ENCODE measurements at places on chromosomes 11 and 22. TPM values are rescaled to one million over a fixed set of nuclear protein-coding genes. Genes with fewer than 3 reads are reported as not detected.

The OR52N4 gene
- total RNA-seq: not detected

DNA sequence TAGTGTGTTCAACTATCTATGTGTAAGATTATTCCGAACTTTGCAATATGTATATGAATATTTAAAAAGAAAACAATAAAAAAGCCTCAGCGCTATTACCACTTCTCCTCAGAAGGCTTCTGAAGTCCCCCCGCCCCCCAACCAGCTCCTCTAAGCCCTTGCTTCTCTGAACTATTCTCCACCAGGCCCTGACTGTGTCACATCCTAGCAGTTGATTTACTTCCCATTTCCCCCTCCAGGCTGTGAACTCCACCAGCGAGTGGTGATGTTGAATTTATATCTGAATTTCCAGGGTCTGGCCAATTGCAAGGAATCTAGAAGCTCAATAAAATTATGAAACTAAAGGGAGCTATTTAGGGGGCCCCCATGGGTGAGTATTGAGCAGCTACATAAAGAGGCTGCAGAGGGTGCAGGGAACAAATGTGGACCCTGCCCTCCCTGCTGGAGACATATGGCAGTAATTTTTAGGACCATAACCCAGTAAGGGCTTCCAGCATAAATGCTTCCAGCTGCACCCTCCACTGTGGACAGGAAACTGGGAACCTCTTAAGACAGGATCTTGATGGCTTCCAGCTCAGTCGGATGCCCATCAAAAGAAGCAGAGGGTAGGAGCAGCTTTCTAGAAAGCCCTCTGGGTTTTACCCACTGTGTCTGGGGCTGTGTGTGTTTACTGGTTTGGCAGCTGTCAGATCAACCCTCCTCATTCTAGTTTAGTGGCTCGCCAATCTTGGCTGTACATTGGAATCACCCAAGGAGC lies 81.4 kb downstream of the TIMP3 start:
- DNase-seq: no peak

DNA sequence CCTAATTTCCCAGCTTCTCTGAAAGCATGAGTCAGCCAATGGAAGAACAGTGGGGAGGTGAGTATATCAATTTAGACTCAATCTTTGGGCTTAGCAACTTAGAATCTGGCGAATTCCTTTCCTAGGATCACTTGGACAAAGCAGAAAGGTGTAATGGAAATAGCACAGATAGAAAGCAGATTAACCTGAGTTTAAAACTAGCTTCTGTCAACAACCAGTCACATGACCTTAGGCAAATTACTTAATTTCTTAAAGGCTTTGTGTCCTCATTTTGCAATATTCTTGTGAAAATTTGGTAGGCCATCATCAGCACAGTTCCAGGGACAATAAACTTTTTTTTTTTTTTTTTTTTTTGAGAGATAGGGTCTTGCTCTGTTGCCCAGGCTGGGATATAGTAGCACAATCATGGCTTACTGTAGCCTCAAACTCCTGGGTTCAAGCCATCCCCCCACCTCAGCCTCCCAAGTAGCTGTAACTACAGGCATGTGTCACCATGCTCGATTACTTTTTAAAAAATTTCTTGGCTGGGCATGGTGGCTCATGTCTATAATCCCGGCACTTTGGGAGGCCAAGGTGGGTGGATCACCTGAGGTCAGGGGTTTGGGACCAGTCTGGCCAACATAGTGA lies 40.8 kb upstream of the PCF11 start:
- DNase-seq: no peak

The MYOD1 gene
- not detected for total RNA-seq

- peak; percentile 84 for DNase-seq
Observed at GRCh38 chr11:34044664-34045485, 6.7 kb upstream of the CAPRIN1 start.
